ENCODE measurements at places on chromosomes 11 and 22. TPM values are rescaled to one million over a fixed set of nuclear protein-coding genes. Genes with fewer than 3 reads are reported as not detected.

Gene PRR5
- polyA plus RNA-seq: 19.6 TPM

Gene C1QTNF5
- polyA plus RNA-seq: not detected

Gene CARD16
- 30.1 TPM for polyA plus RNA-seq

Gene SAA1
- polyA plus RNA-seq: not detected

DNA sequence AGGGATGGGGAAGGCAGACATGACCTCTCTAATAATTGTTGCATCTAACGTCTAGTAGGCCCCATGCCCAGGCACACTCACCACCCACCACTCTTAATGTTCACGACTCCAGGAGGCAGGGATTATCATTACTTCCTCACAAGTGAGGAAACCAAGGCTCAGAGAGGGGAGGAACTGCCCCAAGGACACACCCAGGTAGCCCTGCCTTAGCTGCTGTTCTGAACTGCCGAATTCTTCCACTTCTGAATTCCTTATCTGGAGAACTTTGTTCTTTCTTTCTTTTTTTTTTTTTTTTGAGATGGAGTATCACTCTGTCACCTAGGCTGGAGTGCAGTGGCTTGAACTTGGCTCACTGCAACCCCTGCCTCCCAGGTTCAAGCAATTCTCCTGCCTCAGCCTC is 16.7 kb downstream of the SLCO2B1 start:
- no peaks in the 10 kb centered on the region for H3K4me1 ChIP-seq
- no peak for DNase-seq
- H3K4me3 ChIP-seq: no peak overlapping the region
- H3K27me3 ChIP-seq: peaks cover 2% of the 10 kb centered on the region
- no peak overlapping the region for H3K27ac ChIP-seq
- H3K36me3 ChIP-seq: no peaks in the 10 kb centered on the region

- peak; percentile 3 for DNase-seq
- no peaks in the 10 kb centered on the region for H3K36me3 ChIP-seq
- H3K27ac ChIP-seq: no peak overlapping the region
- no peak overlapping the region for H3K4me3 ChIP-seq
- H3K27me3 ChIP-seq: no peaks in the 10 kb centered on the region
- no peaks in the 10 kb centered on the region for H3K4me1 ChIP-seq
These were observed 12.3 kb downstream of the PDGFD start for GRCh38 chr11:104151404-104152204.
